Adrenal gland (tissue), 19 donors: ENCODE measurements at places on chromosomes 12 and 14. TPM values are rescaled to one million over a fixed set of nuclear protein-coding genes. Genes with fewer than 3 reads are reported as not detected.

- no peak for DNase-seq
These were observed 19.9 kb downstream of the RAP1B start for GRCh38 chr12:68630598-68630997.

GRCh38 chr12:32253154-32253790 lies 146.1 kb upstream of the FGD4 start:
- DNase-seq: no peak

SERPINA3 gene
- 30.0 TPM for total RNA-seq

EGLN3 gene
- 4.7 TPM for total RNA-seq

- peak; percentile 39 for DNase-seq
These were observed 153.6 kb downstream of the PHLDA1 start for GRCh38 chr12:75877763-75878621.
